ENCODE measurements at places on chromosomes 7 and 10.

- DNase-seq: no peak
Measured at GRCh38 chr10:111211706-111212105, 134.9 kb downstream of the ADRA2A start.

DNA sequence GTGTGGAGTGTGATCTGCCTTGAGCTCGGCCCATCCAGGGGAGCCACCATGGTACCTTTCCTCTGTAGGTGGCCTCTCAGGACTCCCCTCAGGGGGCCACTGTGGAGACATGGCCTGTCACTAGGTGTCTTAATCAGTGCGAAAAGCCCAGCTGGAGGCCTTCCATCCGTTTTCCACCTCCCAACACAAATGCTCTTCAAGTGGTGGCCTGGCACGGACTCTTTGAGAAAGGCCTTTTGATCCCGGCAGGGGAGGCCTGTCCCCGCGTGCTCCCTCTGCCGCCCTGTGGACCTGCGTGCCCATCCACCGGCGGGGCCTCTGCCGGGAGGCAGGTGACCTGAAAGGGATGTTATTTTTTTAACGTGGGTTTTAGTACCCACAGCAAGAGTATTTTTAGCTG, 149.5 kb downstream of the RGS10 start:
- no peak for DNase-seq

GRCh38 chr10:97763411-97763810, 8.4 kb downstream of the SFRP5 start:
- DNase-seq: no peak

GRCh38 chr7:40147371-40148246, 12.8 kb downstream of the SUGCT start:
- DNase-seq: no peak

DNA sequence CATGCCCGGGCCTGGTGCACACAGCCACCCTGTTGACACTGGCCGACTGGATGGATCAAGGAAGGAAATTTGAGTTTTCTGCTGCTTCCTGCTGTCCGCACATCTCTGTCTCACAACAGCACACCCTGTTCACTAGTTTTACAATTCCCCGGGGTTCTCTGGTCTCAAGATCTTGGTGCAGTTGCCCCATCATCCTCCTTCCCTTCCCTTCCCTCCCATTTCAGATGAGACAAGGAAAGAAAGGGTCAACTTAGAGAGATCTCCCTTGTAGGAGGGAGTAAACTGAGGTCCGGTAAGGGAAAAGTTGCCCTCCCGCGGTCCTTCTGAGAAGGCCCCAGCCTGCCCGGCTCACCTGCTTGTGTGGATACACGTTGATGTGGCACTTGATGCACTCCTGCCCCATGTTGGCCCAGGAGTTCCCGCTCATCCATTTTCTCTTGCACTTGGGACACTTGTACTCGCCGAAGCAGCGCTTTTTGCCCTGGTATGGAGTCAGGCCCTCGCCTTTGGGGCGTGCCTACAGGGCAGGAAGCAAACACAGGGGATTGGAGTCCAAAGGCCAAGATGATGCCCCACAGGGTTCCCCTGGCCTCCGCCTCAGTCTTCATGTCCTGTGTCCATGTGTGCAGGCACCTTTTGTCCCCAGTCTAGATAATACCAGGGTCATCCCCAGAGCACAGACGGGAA, 46.8 kb downstream of the PPIF start:
- DNase-seq: no peak

DNA sequence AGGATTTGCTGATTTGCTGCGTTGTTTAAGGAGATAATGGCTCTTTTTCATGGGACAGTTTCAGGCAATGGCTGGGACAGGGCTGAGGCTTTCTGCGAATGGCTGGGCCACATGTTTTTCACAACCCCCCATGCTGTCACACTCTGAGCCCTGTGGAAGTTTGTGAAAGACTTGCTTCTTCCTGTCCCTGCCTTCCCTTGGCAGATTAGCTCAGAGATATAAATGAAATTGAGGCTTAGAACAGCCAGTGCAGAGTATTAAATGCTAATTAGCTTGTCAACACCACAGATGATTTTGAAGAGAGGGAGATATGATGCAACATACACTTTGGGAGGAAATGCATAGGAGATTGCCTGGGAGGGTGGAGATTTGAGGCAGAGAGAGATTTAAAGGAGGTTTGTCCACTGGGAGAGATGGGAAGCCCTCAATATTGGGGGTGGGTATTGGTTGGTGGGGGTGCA, 232.0 kb downstream of the SH2D4B start:
- no peak for DNase-seq

- no peak for DNase-seq
Measured at GRCh38 chr7:80593869-80594586, 44.4 kb upstream of the CD36 start.

DNA sequence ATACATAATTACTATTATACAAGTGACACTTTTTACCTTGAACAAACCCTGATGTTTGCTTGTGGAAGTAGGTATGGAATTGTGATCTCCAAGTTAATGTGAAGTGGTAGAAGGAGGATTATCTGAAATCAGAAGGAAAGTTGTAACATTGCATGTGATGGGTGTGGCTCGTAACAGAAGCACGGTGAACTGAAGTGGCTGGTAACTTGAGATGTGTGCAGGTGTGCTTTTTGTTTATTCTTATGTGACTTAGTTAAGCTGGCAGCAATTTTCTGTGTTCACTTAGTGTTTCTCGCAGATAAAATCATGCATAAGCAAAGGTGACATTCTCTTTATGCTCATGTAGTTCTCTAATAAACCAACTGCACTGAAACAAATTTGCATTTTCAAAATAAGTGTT, 82.3 kb downstream of the ZEB1 start:
- DNase-seq: no peak

- no peak for DNase-seq
Measured at GRCh38 chr10:104334561-104334960, 3.7 kb downstream of the ITPRIP start.

DNA sequence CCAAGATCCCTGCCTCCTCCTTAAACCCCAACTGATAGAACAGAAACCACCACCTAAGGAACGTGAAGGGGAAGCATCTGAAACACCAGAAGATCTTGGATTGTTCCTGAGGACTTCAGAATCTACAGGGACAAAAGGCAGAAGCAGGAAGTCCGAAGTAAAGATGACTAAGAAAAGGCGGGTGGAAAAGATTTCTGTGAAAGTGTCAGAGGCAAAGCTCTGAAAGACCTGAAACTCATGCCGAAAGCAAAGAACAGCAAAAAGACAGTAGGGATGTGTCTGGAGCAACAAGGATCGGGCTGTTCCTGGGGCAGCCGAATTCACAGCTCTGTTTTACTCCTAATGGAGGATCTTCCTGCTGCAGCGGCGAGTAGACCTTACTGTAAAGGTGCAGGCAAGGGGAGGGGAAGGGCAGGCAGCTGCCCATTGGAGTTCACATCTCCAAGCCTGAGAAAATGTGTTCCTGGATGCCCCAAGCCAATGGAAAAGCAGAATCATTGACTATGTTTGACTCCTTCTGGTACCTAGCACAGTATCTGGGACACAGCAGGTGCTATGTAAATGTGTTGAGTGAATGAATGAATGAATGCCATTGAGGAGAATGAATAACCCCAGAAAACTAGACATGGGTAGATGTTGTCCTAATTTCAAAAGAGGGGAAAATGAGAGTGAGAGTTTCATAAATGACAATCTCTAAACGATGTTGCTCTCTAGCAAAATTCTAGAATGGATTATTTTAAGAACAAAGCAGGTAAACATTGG, 40.4 kb downstream of the PDIA4 start:
- no peak for DNase-seq

DNA sequence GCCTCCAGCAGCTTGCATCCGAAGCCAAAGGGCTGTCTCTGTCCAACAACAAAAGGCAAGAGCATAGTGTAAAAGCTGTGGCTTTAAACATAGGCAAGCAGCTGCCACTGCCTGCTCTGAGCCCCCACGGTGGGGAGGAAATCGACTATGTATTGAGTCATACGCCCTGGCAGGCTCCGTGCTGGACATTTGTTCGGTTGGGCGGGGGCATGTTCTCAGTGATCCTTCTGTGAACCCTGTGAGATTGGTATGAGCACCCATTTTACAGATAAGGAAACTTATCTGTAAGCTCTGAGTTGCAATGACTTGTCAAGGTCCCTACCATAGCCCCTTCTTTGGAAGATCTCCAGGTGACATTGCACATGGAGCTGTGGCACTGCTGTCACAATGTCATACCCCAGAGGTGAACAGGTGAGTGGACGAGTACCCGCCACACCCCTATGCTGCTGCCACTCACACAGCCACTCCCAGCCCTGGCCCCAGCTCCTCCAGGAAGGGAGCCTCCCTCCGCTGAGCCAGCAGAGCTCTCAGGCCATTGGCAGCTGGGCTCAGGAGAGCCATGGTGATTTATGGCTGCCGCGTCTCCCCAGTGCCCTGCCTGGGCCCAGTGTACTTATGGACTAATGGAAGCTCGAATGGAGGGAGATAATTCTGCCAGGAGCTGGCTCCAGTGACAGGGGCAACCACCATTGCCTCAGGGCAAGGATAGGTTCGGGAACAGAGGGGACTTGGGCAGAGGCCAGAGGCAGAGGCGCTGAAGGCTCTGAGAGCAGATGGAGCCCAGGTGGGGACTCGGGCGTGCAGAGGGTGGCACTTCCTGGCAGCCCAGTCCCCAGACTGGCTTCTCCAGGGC, 43.7 kb downstream of the UNC5B start:
- DNase-seq: no peak

GRCh38 chr7:150898475-150899011, 46.2 kb downstream of the AOC1 start:
- peak; percentile 77 for DNase-seq

GRCh38 chr7:100200693-100201092, 19.1 kb upstream of the PVRIG start:
- no peak for DNase-seq

- no peak for DNase-seq
Measured at GRCh38 chr10:16967866-16968415, 150.7 kb upstream of the RSU1 start.

GRCh38 chr7:135977742-135978066, 545 bp upstream of the MTPN start:
- DNase-seq: no peak

DNA sequence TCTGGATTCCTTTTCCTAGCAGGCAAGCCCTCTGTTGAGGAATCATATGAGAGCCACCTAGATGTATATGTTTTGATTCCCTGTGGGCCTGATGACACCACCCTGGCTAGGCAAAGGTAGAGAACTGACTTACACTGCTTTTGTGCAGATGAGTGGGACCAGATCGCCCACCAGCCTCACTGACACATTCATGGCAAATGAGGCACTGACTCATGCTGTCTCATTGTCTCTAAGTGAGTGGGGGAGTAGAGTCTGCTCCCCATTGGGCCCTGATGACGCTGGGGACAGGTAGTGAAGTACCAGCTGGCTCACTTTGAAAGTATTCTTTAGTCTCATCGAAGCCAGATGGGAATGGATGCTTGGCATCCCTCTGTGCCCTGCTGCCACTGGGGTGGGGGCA, 326.3 kb downstream of the ABCA13 start:
- no peak for DNase-seq

Data from stimulated activated CD4-positive, alpha-beta T cell treated with anti-CD3 and anti-CD28 coated beads, TNF-alpha, amount 100 ng/mL, for 24 hours (primary cell).